ENCODE measurements at places on chromosomes 5 and 9.

DNA sequence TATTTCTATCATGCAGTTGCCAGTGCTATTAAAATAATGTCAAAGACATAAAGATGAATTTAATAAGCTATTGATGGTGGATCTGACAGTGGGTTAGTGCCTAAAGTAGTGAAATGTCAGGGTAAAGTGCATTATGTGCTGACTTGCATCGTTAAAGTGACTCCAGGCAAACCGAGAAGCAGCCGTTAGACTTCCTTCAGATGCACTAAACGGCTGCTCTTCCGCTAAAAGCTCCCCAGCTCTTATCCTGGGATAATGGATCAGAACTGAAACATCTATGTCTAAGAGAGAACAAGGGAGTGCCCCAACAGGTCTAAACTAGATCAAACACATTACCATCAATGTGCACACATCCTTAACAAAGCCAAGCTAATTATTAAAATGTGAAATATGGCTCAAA is 468.2 kb downstream of the NTRK2 start:
- no peak for DNase-seq

- no peak for DNase-seq
These were observed 1.1 kb downstream of the EIF4E1B start for GRCh38 chr5:176631383-176632200.

DNA sequence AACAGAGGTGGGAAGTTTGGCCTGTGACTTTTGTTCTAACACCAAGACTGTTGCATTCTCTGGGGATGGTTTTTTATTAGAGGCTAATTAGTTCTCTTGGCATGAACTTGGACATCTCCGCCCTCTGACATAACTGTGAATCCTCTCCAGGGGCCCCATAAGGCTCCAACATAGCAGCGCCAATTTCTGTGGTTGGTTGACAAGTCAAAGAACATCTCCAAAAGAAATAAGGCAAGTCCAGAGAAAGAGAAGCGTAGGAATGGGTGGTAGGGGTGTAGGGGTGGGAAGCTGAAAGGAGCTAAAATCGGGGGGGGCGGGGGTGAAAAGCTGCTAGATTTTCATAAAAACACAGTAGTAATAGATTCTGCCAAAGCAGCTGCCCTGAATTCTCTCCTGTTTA is 81.0 kb upstream of the DAB2 start:
- no peak for DNase-seq

DNA sequence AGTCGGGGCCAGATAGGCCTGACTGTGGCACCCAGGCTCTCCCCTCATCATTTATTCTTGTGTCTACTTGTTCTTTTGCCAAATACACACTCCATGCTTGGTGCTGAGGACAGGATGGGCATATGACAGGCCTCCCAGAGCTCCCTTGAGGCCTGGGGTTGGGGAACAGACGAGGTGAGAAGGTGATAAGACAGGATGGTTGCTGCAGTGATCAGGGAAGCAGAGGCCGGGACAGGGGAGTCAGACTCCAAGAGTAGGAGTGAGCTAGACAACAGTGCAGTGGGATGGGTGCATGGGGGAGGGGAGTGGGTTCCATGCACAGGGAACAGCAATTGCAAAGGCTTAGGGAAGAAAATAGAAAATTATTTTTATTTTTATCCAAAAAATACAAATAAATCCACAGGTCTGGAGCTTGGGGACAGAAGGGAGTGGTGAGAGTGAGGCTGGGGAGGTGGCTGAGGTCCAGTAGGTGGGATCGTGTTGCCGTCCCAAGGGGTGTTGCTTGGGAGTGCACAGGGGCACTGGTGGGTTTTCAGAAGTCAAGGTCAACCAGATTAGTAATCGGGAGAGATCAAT is 3.4 kb upstream of the AMBP start:
- DNase-seq, result no peak

- DNase-seq, result peak; percentile 54
These were observed 679 bp downstream of the B4GALT1 start for GRCh38 chr9:33166231-33167083.

GRCh38 chr5:147805030-147805454 is 22.5 kb upstream of the JAKMIP2 start:
- DNase-seq, result no peak

GRCh38 chr5:56450766-56451165 is 217.6 kb upstream of the ANKRD55 start:
- no peak for DNase-seq

GRCh38 chr5:39843767-39844166 is 419.0 kb upstream of the DAB2 start:
- DNase-seq, result no peak

DNA sequence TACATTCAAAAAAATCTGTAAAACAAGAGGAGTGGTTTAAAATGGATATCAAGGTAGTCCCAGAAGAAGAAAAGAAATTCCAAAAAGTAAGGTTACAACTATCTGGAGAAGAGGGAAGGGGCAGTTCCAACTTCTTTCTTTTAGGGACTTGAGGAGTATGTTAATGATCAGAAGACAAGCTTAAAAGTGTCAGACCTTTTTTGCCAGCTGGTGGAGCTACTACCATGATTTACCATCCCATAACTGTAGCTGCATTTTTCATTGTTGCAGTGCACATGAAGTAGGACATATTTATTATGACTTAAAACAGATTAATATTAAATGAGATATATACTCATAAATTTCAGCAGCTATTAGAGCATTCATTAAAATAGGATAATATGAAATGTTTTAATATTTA is 158.5 kb upstream of the RGS7BP start:
- no peak for DNase-seq

DNA sequence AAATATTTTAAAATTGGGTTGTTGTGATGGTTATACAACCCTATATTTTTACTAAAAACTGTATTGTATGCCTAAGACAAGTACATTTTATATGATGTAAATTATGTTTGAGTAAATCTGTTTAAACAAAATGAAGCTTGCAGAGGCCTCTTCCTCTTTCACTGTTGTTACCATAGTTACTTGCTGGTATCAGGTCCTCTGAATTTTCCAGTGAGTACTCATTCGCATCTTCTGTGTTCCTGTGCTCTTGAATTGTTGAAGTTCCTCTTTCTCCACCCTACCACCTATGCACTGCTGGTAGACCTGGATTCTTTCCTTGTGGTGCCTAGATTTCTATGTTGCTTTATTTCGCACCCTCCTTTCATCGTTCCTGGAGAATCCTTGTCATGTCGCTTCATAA is 938.5 kb upstream of the ACO1 start:
- no peak for DNase-seq

GRCh38 chr9:5832071-5832537 is 813 bp downstream of the ERMP1 start:
- no peak for DNase-seq

- no peak for DNase-seq
These were observed 59.8 kb downstream of the MARCHF3 start for GRCh38 chr5:126970517-126971017.

GRCh38 chr5:61619289-61619688 is 287.2 kb downstream of the ZSWIM6 start:
- DNase-seq, result no peak

DNA sequence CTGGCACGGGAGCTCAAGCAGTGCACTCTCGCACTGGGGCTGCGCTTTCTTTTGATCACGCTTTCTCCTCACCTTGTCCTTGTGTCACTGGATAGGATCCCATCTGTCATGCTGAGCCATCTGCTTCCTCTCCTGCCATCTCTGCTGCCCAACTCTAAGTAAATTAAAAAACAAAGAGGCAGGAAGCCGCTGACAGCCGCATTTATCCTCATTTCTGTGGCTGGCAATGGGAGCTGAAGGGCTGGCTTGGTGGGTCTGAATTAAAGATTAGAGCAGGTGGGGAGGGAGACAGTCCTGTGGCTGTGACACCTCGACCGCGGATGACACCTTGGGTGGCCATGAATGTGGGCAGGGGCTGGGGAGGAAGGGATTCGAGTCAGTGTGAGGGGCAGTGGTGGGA is 159.2 kb upstream of the ALDH1B1 start:
- no peak for DNase-seq

DNA sequence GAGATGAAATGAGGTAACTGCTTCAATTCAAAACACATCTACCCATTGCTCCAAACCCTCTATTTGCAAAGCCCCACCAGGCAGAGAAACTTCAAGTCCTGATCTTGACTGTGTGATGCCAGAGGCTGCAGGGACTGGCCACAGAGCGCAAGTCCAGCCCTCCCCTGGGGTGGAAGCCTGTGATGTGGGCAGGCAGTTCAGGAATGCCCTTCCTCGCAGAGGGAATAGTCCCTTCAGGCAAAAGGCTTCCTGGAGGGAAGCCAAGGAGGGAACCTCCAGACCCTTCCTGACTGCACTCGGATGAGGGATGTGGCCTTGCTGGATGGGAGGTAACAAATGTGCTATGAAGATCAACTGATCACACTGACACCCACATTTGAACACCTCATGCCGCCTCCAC is 131.2 kb downstream of the SLIT3 start:
- DNase-seq, result peak; percentile 15

- DNase-seq, result no peak
These were observed 84.7 kb downstream of the HSD17B3 start for GRCh38 chr9:96217294-96217707.

- DNase-seq, result no peak
These were observed 66.2 kb downstream of the CDC42SE2 start for GRCh38 chr5:131330031-131330430.

DNA sequence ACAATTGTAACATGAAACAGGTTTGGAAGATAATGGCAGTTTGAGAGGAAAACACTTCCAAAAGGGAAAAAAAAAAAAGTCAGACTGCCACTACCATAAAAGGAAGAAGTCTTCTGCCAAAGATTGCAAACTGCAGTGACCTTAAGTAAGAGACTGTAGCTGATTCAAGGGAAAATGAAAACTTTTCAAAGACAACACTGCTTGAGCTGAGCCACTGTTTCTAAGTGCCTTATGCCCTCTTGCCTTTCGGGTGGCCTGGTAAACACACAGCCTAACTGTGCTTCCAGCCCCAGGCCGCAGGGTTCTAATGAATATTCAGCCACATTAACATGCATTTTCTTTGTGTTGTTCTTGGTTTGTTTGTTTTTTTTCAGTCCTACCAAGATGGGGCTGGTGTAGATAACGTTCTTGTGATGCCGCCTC is 354.6 kb downstream of the BNC2 start:
- no peak for DNase-seq

GRCh38 chr9:1907465-1907864 is 107.7 kb upstream of the SMARCA2 start:
- DNase-seq, result no peak

DNA sequence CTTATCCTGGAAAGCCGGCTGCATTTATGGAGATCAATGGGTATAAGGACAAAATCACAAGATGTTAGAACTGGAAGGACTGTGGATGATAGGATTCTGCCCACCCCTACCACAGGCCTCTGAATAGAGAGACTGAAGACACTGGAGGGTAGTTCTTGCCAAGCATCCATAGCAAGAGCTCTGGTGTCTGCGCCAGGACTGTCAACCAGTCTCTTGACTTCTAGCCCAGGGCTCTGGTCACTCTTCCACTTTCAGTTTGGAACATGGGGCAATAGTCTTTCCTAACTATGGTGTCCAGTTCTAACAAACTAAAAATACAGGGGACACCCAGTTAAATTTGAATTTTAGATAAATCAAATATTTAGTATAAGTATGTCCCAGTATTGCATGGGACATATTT is 23.4 kb downstream of the LARP1 start:
- no peak for DNase-seq

- DNase-seq, result no peak
These were observed 416 bp upstream of the SNX18 start for GRCh38 chr5:54517174-54517511.

- no peak for DNase-seq
These were observed 97.6 kb upstream of the LHFPL2 start for GRCh38 chr5:78746021-78746770.

GRCh38 chr9:136002881-136003280 is 41.7 kb upstream of the UBAC1 start:
- no peak for DNase-seq

DNA sequence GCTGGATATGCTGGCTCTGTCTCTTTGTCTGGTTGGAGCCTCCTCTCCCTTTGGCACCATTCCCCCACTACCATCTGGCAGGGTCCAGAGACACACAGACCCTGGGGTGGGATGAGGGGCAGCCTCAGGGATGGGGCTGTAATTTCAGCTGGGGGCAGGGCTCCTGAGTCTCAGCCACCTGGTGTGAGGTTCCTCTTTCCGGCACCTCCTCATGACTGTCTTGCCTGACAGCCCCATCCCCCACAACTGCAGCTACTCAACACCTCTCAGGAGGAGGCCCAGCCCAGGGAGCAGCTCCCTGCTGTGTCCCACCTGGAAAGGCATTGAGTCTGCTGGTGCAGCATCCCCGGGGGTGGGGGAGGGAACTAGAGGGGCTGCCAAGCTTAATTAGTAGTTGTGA is 11.7 kb upstream of the RPS14 start:
- DNase-seq, result no peak

DNA sequence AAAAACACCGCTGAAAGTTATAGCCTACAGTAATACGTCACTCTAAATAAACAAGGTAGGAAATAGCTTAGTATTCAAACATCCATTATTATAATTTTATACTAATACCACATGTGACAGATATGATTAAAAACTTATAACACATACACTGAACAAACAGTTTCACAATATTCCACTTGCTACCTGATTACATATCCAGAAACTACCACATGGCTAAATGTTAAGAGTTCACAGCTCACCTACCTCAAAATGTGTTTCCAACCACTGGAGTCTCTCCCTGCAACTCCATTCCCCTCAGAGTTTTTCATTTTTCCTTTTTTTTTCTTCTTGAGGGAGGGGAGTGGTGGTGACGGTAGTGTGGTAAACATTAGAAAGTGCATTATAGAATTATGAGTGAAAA is 12.1 kb downstream of the RICTOR start:
- DNase-seq, result no peak

GRCh38 chr5:149656576-149657182 is 73.4 kb upstream of the PPARGC1B start:
- DNase-seq, result peak; percentile 89

DNA sequence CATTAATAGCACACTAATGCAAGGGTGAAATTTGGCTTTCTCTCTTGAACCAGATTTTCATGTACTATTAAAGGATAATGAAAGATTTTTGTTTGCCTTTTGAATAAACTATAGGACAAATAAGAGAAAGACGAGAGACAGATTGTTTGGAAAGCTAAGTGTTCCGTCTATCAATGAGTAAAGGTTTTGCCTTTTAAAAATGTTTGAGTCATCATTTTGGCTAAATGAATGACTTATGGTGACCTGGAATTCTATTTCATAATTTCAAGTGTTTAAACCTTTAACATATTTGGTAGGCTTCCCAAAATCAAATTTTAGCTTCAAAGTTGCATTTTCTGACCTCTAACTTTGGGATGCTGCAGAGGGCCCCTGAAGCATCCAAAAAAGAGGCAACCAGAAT is 145.2 kb downstream of the SLC25A46 start:
- DNase-seq, result no peak

- peak; percentile 8 for DNase-seq
These were observed 593 bp upstream of the NAA35 start for GRCh38 chr9:85940275-85940831.

All from trophoblast cell (in vitro differentiated cells and primary cell).